ENCODE measurements at places on chromosomes 3 and 15. TPM values are rescaled to one million over a fixed set of nuclear protein-coding genes. Genes with fewer than 3 reads are reported as not detected.
A peak's percentile ranks its signal among the peaks of the same experiment; 100 is the strongest.

The CHRNB4 gene
- 0.04 TPM for polyA plus RNA-seq

DNA sequence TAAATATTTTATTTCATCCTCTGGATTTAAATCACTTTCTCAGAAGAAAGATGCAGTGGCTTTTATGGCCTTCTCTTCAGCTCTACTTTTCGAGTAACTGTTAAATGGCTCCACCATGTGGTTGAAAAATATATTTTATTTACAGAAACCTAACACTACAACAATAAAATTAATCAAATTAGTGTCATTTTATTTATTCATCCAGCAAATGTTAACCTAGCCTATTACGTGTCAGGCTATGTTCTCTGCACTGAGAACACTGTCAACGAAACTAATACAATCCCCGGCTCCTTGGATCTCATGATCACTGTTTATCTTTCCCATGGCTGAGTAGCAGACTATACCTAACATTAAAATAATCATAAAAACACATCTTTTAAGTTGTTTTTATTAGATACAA lies 148.0 kb upstream of the OSTN start:
- DNase-seq = no peak

DNA sequence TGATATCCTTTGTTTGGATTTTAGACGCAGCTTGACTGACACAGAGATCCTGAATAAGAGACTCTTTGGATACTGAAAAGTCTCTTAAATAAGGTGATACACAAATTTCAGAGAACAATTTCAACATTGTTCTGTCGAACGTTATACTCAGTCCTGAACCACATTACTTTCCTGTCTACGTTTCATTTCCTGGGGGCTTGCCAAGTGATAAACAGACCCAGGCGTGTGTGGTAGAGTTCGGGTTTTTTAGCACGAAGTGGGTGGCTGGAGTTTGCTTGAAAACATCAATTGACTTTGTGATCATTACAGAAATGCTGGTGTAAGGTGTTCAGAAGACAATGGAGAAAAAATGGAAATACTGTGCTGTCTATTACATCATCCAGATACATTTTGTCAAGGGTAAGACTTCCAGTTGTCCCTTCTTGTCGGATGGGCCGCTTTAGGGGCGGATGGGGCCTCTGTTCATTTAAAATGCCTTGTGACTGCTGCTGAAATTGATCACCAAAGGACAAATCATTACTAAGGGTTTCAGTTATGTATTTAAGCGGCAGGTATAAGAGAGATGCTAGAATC lies at the start of gene CD96:
Gene CD96, plus strand, starts transcription at position 287 of the 573 bp plus-strand sequence. Its CDS starts 52 bp downstream, at position 339.
- DNase-seq = no peak

- DNase-seq = no peak
Measured at GRCh38 chr3:38006031-38006430, 15.4 kb downstream of the VILL start.

DNA sequence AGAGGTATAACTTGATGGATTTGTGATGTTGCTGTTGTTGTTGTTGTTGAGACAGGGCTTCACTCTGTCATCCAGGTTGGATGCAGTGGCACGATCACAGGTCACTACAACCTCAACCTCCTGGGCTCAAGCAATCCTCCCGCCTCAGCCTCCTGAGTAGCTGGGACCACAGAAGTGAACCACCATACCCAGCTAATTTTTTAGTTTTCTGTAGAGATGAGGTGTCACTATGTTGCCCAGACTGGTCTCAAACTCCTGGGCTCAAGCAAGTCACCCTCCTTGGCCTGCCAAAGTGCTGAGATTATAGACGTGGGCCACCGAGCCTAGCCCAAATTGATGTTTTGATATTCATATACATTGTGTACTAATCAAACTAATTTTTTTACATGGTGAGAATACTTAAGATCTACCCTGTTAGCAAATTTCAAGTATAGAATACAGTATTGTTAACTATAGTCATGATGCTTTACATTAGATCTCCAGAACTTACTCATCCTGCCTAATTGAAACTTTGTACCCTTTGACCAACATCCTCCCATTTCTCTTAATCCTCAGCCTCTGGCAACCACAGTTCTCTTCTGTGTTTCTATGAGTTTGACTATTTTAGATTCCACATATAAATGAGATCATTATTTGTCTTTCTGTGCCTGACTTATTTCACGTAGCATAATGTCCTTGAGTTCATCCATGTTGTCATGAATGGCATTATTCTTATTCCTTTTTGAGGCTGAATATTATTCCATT lies 23.2 kb downstream of the LMCD1 start:
- DNase-seq = no peak

GRCh38 chr3:48274452-48274851 lies 33.5 kb downstream of the ZNF589 start:
- no peak for DNase-seq

The GOLGA6L10 gene
- polyA plus RNA-seq = 0.39 TPM

The C3orf85 gene
- polyA plus RNA-seq = not detected

DNA sequence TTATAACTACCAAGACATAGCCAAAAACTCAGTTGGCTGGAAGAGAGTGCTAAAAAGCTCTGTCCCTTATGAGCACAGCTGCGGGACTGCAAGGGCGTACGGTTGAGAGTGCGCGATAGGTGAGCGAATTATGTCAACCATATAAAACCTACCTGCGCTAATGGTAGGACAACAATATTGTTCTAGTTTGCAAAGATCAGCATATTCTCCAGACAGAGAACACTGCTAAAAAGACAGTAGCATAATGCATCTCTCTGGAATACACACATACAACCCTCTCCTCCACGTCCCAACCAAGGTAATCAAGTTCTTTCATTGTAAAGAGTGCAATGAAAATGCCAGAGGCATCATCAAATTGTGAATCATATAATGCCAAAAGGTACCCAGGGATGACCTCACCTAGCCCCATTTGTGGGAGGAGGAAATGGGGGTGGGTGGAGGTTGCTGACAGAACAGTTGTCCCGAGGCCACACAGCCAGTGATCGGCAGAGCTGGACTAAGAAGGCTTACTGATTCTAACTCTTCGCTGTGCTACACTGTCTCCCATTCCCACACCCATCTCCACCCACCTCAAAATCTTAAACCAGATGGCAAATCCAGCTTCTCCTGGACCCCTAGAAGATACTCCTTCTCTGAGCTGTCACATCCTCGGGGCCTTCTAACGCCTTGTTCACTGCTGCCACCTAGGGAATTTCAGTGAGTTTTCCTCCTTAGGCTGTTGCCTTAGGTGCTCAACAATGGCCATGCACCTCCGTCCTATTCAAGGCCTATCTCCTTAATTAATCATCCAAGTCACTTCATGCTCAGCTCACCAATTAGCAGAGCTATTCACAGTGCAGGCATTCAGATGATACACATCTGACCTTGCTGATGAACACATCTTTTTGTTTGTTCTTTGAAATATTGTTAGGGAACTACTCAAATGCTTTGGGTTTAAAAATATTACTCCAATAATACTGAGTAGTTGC lies 60.7 kb downstream of the RPL22L1 start:
- DNase-seq = peak; percentile 94

The DHX30 gene
- 35.5 TPM for polyA plus RNA-seq

The DLEC1 gene
- not detected for polyA plus RNA-seq

- no peak for DNase-seq
Measured at GRCh38 chr3:23481616-23482278, 278.6 kb downstream of the UBE2E2 start.

DNA sequence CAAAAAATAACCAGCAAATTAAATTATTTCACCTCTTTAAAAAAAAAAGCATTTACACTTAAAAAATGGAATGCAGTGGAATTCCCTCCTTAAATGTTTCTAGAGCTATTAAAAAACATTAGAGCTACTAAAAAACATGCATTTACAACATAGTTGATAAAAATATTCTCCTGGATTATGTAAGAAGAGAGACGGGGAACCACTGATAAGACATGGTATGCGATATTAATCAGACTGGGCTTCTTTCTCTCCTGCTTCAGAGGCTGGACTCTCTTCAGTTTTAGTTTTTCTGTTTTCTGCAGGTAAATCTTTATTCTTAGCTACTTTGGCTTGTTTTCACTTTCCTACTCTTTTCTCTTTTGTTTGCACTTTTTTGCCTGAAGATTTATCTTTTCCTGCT lies 40.4 kb upstream of the WDR49 start:
- DNase-seq = no peak

DNA sequence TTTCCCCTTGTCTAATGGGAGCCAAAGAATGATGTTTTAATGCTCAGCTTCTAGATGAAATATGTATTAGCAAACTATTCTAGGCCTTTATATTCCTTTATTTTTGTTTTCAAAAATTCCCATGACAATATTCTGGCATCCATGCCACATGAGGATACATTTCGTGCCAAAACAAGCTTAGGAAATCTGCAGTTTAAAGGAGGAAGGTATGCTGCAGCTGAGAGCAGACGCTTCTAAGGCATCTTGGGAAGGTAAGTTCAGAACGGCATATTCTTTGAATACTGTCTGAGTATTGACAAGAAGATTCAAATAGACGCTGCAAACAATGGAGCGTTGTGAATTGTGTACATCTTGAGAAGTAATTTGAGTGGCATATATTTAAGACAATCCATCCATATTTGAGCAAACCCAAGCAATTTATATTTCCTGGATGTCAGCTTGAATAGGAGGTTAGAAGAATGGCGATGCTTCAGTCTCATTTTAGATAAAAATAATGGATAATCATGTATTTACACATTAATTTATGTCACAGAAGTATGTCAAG lies 158.6 kb downstream of the RAP2B start:
- no peak for DNase-seq

The SLITRK3 gene
- polyA plus RNA-seq = not detected

DNA sequence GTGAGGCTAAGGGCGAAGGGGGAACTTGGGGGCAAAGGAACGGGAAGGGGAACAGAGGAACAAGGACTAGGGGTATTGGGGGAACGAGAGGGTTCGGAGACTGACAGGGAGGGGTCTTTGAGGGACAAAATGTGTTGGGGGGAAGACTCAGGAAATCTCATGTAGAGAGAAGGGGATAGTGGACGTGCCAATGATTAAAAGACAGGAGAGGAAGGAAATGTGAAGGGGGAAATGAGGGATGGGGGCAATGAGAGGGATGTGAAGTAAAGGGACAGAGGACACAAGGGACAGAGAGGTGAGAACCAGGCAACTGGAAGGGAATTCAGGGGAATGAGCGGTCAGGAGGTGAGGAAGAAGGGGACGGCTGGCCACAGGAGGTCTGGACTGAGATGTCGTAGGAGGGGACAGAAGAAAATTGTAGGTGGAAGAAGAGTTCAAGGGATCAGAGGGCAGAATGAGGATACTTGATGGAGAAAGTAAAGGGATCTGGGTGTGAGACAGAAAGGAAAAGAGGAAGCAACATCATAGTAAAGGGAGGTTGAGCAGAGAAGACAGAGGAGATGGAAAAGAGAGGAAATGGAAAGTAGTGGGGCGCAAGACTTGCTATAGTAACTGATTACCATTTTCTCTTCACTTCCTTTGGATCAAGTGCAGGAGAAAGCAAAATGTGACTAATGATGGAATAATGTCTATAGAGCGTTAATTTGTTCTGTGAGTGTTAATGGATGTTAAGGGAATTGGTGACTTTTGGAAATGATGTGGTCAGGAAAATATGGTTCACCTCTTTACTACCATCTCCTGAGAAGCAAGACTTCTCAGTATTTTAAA lies 749 bp downstream of the RAB8B start:
- DNase-seq = no peak

The ATP13A4 gene
- polyA plus RNA-seq = not detected

DNA sequence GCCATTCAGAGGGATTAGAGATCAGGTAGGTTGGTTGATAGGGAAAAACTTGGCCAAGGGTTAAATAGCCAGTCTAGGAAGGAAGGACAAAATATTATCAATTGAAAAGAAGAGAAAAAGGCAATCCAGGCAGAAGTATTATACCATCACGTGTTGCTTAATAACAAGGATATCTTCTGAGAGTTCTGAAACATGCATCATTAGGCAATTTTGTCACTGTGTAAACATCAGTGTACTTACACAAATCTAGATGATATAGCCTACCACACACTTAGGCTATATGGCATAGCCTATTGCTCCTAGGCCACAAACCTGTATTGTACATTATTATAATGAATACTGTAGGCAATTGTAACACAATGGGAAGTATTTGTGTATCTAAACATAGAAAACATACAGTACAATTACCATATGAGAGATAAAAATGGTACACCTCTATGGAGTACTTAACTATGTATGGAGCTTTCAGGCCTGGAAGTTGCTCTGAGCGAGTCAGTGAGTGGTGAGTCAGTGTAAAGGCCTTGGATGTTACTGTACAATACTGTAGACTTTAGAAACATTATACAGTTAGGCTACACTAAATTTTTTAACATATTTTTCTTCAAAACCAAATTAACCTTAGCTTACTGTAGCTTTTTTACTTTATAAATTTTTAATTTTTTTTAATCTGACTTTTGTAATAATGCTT lies 2.7 kb downstream of the TEX55 start:
- peak; percentile 58 for DNase-seq

The HRG gene
- not detected for polyA plus RNA-seq

DNA sequence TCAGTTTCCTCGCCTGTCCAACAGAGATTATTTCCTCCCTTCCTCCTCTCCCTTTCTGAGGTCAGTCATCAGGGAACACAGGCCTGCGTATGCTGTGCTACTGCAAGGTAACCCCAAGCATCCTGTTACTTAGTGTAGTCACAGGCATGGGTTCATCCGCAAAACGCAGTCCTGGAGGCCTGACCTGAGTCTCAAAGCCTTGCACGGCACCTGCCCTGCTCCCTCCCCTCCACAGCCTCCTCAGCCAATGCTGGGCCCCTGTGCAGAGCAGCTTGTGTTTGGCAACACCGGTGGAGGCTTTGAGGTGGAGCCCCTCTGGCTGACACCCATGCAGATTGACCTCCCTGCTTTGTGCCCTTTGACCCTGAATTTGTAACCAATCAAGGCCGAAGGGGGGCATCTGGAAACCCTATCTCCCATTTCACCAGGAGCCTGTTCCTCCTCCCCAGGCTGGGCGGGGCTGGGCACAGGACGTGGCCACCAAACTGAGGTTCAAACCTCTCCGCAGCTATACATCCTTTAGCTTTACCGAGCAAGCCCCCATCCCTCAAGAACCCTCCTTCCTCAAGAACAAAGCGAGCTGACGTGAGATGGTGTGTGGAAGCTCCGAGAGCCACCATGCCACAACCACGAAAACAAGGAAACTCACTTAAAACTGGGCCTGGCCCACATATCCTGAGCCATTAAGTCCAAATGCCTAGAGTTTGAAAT lies 21.5 kb downstream of the TKT start:
- no peak for DNase-seq

The KBTBD8 gene
- 0.75 TPM for polyA plus RNA-seq

GRCh38 chr3:111325160-111325718 lies 216.8 kb upstream of the CD96 start:
- no peak for DNase-seq

The FMN1 gene
- polyA plus RNA-seq = 0.30 TPM

- no peak for DNase-seq
Measured at GRCh38 chr3:188268336-188268735, 114.4 kb downstream of the LPP start.

The KLHL40 gene
- not detected for polyA plus RNA-seq

DNA sequence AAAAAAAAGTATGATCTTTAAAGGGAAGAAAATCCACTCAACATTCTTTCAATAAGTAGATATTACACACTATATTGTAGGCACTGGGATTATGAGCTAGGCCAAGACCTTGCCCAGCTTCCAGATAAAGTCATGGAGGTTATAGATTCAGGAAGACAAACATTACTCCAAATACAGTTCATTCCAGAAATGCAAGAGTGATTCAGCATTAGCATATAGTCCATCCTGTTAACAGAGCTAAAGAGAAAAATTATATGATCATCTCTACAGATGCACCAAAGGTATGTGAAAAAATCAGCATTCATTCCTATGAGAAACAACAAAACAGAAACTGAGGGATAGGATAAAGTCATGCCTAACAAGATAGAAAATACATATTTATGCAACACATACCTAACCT lies 42.1 kb upstream of the NSMCE3 start:
- DNase-seq = no peak

GRCh38 chr15:39998511-39999077 lies 40.4 kb downstream of the SRP14 start:
- no peak for DNase-seq
